Hepatocyte (in vitro differentiated cells): ENCODE measurements at places on chromosomes 5 and 9. TPM values are rescaled to one million over a fixed set of nuclear protein-coding genes. Genes with fewer than 3 reads are reported as not detected.

The LRRC19 gene
- 44.6 and 44.8 TPM in 2 replicates for total RNA-seq

The ADAMTS16 gene
- 3.2 and 5.9 TPM in 2 replicates for total RNA-seq

The LURAP1L gene
- 37.6 and 40.2 TPM in 2 replicates for total RNA-seq

The GPR150 gene
- 0.36 TPM in 1 of 2 replicates, not detected in the other for total RNA-seq

- no peak for DNase-seq
- no peaks in the 10 kb centered on the region for H3K27me3 ChIP-seq
- peaks cover 3% of the 10 kb centered on the region for H3K4me1 ChIP-seq
- no peaks in the 10 kb centered on the region for H3K36me3 ChIP-seq
- no peak overlapping the region for H3K27ac ChIP-seq
These were observed 147.4 kb upstream of the PRLR start for GRCh38 chr5:35377653-35378052.

DNA sequence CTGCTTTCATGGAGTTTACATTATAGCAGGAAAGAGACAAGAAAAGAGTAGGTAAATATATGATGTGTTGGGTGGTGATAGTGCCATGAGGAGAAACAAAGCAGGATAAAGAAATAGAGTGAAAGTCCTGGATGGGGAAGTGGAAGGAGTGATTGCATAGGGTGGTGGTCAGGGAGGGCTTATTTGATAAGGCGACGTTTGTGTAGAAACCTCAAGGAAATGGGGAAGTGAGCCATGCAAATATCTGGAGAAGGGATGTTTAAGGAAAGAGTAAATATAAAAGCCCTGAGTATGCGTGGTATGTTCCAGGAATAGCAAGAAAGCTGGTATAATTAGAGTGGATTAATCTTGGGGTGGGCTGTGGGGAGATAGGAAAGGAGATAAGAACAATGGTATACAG lies 134.7 kb upstream of the SV2C start:
- no peak for DNase-seq
- H3K27me3 ChIP-seq, result no peaks in the 10 kb centered on the region
- no peak overlapping the region for H3K4me3 ChIP-seq
- H3K36me3 ChIP-seq, result no peaks in the 10 kb centered on the region

GRCh38 chr9:123408313-123409262 lies 52.6 kb downstream of the CRB2 start:
- H3K4me3 ChIP-seq, result no peak overlapping the region
- peaks cover 10% of the 10 kb centered on the region for H3K4me1 ChIP-seq
- H3K36me3 ChIP-seq, result no peaks in the 10 kb centered on the region
- DNase-seq, result no peak

DNA sequence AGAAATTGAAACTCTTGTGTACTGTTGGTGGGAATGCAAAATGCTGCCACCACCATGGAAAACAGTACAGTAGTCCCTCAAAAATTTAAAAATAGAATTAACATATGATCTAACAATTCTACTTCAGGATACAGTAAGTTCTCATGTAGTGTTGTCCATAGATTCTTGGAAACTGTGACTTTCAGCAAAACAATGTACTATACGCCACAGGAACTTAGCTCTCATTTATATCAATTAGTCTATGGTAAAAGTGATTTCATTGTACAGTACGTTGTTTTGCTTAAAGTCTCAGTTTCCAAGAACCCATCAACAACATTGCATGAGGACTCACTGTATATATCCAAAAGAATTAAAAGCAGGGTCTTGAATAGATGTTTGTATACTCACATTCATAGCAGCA lies 233.5 kb upstream of the GAS1 start:
- no peaks in the 10 kb centered on the region for H3K36me3 ChIP-seq
- no peak overlapping the region for H3K4me3 ChIP-seq
- H3K4me1 ChIP-seq, result no peaks in the 10 kb centered on the region

- H3K4me1 ChIP-seq, result peaks cover 43% of the 10 kb centered on the region
- peak within 1 kb of the TSS; percentile 96 for H3K27ac ChIP-seq
- H3K36me3 ChIP-seq, result no peaks in the 10 kb centered on the region
- no peaks in the 10 kb centered on the region for H3K27me3 ChIP-seq
- peak; percentile 67 for DNase-seq
These were observed at the start of gene GNAQ for GRCh38 chr9:78031444-78031892. TSS of gene GNAQ (minus strand) at chr9:78031811. CDS start at chr9:78031235, 576 bp downstream.

DNA sequence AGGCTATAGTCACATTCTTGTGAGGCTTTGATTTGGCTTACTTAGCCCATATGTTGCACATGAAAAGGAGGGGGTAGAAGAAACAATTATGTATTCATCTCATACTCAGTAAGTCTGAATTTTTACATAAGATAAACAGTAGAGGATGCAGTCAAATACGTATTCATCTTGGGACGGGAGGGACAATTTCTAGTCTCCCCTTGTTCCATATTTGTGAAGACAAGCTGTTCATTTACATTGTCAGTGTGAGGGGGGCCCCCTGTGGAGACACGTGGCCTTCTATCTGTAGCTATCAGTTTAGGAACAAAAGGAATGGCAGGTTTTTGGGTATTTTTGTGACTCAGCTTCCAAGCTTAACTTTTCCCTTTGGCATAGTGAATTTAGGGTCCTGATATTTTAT lies 49.2 kb upstream of the PPP1R2B start:
- no peaks in the 10 kb centered on the region for H3K27me3 ChIP-seq
- H3K4me3 ChIP-seq, result no peak overlapping the region
- H3K27ac ChIP-seq, result no peak overlapping the region
- H3K36me3 ChIP-seq, result no peaks in the 10 kb centered on the region

DNA sequence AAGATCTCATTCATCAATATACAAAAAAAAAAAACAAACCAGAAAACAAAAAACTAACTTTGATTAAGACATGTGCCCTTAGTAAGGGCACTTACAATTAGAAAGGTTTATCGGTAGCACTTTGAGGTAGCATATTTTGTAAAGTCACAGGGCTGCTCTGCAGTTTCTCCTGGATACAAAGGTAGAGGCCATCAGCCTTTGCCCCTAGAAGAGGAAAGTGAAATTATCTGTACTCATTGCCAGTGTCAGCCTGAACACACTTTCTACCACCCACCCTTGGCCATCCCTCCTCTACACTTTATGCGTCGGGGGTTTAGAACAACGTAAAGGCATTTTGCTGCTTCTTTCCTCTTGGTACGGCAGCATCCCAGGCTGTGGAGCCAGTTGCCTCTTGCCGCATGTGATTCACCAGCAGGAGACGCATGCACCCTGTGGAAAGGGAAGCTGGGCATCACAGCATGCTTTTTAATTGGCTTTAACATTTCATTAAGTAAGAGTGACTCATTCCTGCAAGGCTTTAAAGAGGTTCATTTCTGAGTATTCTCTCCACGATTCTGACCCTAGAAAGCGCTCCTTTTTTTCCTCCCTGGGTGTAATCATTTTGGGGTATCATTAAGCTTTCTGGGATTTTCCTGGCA lies 84.6 kb downstream of the CEMIP2 start:
- no peaks in the 10 kb centered on the region for H3K27me3 ChIP-seq
- peaks cover 42% of the 10 kb centered on the region for H3K4me1 ChIP-seq
- peak; percentile 28 for DNase-seq
- no peak overlapping the region for H3K4me3 ChIP-seq
- H3K36me3 ChIP-seq, result no peaks in the 10 kb centered on the region

DNA sequence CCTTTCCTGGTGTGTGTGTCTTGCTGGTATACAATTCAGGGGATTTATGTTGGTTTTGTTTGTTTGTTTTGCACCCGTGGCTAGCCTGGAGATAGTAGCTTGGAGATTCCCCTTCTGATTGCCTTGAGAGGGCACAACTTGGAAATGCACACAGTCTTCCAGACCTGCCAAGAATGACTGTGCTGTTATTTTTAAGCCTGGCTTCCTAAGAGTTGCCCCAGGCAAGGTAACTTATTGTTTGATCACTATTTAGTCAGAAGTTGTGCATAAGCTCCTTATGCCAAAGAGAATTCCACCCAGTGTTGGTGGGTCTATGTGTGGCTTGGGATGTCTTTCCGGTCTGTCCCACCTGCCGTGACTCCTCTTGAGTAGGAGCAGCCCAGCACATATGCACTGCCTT lies 421.9 kb upstream of the KCNN2 start:
- no peaks in the 10 kb centered on the region for H3K27me3 ChIP-seq
- no peak overlapping the region for H3K4me3 ChIP-seq
- no peaks in the 10 kb centered on the region for H3K4me1 ChIP-seq
- no peaks in the 10 kb centered on the region for H3K36me3 ChIP-seq

GRCh38 chr5:36068751-36069281 lies 2.1 kb upstream of the UGT3A2 start:
- peaks cover 48% of the 10 kb centered on the region for H3K27me3 ChIP-seq
- peaks cover 5% of the 10 kb centered on the region for H3K4me1 ChIP-seq
- DNase-seq, result no peak
- no peak overlapping the region for H3K27ac ChIP-seq
- H3K4me3 ChIP-seq, result no peak overlapping the region

GRCh38 chr9:128643519-128644300 lies 12.9 kb downstream of the DYNC2I2 start:
- H3K36me3 ChIP-seq, result no peaks in the 10 kb centered on the region
- no peaks in the 10 kb centered on the region for H3K27me3 ChIP-seq
- no peak for DNase-seq

DNA sequence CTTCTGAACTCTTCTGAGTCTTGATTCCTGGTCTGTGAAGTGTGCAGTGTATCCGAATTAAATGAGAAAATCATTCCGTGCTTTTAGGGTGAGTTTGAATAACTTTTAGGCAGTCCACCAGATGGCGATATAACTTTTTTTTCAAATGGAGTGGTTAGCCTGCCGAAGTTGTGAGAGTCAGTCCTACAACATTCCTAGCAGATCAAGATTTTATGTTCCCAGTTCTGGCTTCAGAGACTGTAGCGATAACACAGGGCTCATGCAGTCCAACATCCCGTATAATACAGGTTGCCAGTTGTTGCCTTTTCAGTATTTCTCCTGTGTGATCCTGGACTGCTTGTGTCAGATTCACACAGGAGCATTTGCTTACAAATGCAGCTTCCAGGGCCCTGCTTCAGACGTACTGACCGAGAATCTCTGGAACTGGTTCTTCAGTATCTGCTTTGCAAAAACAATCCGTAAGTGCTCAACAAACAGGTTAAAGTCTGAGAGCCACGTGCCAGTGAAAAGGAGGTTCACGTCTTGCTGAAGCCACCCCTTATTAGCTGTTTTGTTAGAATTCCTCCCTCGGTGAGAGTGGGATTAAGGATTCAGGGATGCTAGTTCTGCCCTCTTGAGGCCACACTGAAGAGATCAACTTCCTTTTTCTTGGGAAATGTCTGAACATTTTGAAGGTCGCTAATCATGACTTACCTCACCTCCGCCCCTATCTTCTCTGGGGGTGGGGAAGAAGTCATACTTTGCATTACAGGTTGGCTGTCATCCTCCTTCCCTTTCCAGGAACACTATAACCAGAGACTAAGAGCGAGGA lies 22.8 kb downstream of the SMIM3 start:
- no peaks in the 10 kb centered on the region for H3K36me3 ChIP-seq
- H3K27me3 ChIP-seq, result no peaks in the 10 kb centered on the region
- H3K4me1 ChIP-seq, result no peaks in the 10 kb centered on the region
- H3K27ac ChIP-seq, result peak overlapping the region; percentile 76

GRCh38 chr9:71767163-71767775 lies 1.0 kb downstream of the CEMIP2 start:
- H3K27me3 ChIP-seq, result no peaks in the 10 kb centered on the region
- peak; percentile 55 for DNase-seq

DNA sequence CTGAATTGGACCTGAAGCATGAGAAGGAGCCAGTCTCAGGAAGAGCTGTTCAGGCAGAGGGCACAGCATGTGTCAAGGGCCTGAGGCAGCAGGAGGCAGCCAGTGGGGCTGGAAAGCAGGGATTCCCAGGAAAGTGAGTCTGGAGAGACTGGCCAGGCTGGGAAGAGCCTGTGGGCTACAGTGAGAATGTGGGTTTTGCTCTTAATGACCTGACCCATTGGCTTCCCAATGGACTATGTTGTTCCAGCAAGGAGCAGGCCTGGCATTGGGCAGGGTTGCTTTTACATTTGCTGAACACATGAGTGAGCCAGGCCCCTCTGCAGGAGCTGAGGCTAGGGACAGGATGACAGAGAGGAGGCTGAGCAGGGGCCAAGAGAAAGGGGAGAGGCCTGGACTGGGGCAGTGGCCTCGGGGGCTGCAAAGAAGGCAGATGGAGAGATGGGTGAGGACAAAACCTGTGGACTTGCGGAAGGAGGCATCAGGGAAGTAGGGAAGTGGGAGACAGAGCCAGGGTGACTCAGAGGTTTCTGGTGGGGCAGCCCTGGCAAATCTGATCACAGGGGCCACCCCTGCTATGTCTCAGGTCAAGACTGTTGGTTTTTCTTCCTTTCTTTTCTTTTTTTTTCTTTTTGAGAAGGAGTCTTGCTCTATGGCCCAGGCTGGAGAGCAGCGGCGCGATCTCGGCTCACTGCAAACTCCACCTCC lies 65.9 kb upstream of the NEK6 start:
- no peaks in the 10 kb centered on the region for H3K4me1 ChIP-seq
- no peaks in the 10 kb centered on the region for H3K36me3 ChIP-seq
- no peak overlapping the region for H3K27ac ChIP-seq
- DNase-seq, result no peak
- no peak overlapping the region for H3K4me3 ChIP-seq
- no peaks in the 10 kb centered on the region for H3K27me3 ChIP-seq

DNA sequence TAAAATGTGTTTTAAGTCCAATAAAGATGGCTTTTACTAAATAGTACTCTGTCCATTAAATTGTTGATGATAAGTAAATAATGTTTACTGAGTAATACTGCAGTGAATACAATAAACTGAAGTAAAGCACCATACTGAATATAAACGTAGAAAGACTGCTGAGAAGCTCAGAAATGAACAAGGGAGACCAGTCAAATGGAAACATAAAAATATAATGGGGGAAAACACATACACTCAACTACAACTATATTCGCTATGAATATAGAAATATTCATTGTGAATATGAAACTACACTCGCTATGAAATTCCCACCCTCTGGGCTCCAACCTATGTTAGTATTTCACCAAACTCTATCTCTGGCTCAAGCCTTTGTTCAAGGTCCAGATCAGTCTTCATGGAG lies 41.9 kb upstream of the UBQLN1 start:
- no peaks in the 10 kb centered on the region for H3K4me1 ChIP-seq
- H3K36me3 ChIP-seq, result no peaks in the 10 kb centered on the region
- no peak overlapping the region for H3K27ac ChIP-seq
- H3K4me3 ChIP-seq, result no peak overlapping the region

DNA sequence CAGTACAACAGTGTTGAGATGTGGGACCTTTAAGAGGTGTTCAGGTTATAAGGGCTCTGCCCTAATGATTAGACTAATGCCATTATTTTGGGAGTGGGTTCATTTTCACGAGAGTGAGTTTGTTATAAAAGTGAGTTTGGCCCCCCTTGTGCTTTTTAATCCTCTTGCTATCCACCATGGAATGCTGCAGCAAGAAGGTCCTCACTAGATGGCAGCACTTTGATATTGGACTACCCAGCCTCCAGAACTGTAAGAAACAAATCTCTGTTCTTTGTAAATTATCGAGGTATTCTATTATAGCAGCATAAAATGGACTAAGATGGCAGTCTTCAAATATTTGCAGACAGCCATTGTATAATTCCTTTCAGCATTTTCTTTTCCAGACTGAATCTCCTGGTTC lies 212.4 kb downstream of the LRRC70 start:
- H3K4me3 ChIP-seq, result no peak overlapping the region
- H3K36me3 ChIP-seq, result no peaks in the 10 kb centered on the region
- no peaks in the 10 kb centered on the region for H3K4me1 ChIP-seq
- no peak overlapping the region for H3K27ac ChIP-seq

GRCh38 chr5:80453366-80453765 lies 34.5 kb upstream of the FAM151B start:
- H3K4me1 ChIP-seq, result no peaks in the 10 kb centered on the region
- H3K27me3 ChIP-seq, result no peaks in the 10 kb centered on the region
- no peak overlapping the region for H3K27ac ChIP-seq
- no peak overlapping the region for H3K4me3 ChIP-seq
- no peak for DNase-seq
